NCI-H510A (cell line): ENCODE measurements at places on chromosomes 6 and 20.

GRCh38 chr20:39778431-39778830, 816.3 kb downstream of the DHX35 start:
- no peak for DNase-seq

DNA sequence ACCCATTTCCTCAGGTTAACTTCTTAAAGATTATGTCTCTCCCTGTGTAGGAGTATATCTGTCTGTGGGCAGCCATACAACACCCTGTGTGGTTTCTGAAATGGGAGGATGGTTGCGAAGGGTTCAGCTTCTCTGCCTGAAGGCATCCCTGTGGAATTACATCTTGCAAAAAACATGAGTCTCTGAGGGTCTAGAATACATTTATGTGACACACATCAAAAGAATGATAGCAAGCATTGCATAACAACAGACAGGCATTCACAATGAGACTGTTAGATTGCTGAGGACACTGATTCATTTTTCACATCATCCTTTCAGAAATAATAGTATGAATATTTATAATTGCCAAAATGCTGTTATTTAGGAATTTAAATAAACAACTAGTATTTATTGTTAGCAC, 670.9 kb downstream of the HTR1B start:
- DNase-seq = no peak

GRCh38 chr6:163643866-163644265, 229.3 kb downstream of the QKI start:
- DNase-seq = no peak

DNA sequence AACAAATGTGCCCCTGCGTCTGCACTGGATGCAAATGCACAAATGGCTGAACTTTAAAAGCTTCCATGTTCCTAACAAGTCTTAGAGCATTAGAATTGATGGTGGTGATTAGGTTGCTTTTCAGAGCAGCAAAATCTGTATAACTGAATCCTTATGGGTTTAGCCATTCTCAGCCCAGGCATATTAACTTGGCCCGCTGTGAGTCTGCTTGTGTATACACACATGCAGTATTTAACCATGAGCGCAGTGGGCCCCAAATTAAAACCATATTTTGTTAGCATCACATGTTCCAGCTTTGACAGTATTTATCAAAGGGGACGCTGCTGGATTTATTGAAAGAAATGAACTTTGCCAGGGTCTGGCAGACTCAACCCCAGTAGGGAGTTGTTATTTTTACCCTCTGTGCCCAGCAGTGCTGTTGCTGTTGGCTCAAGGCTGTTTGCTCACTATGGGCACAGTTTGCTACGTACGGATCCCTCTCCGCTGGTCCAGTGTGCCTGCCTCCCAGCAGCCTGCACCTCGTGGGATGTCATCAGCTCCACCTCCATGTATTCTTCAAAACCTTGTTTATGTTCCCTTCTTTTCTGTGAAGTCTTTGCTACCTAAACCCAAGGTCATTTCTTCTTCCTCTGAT, 144.7 kb downstream of the QRSL1 start:
- no peak for DNase-seq

DNA sequence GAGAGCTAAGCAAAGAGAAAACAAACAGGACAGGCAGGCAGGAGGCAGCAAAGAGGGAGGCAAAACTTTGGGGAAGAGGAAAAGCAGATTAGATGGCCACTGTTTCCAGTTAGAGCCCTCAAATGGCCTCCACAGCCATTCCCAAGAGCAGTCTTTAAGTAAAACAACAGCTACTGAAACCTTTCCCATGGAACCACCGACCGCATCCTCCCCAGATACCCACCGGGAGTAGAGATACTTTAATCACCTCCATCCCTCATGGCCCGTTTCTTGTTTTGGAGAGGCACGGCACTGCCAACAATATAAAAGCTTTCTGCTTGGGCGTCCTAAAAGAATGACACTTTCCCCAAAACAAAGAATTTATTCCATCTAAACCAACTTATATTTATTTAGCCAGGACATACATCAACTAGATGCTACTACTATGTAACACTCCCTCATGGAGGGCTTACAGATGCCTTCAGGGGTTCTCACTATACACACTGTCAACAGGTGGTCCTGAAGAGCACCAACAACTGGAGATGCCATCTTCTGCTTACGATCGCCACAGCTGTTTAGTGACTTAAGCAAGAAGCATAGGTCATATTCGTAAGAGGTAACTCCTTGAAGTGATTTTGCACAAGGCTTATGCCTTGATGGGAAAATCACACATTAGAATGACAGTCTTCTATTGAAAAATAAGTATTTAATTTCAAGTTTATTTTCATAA, 43.4 kb downstream of the CNKSR3 start:
- no peak for DNase-seq

DNA sequence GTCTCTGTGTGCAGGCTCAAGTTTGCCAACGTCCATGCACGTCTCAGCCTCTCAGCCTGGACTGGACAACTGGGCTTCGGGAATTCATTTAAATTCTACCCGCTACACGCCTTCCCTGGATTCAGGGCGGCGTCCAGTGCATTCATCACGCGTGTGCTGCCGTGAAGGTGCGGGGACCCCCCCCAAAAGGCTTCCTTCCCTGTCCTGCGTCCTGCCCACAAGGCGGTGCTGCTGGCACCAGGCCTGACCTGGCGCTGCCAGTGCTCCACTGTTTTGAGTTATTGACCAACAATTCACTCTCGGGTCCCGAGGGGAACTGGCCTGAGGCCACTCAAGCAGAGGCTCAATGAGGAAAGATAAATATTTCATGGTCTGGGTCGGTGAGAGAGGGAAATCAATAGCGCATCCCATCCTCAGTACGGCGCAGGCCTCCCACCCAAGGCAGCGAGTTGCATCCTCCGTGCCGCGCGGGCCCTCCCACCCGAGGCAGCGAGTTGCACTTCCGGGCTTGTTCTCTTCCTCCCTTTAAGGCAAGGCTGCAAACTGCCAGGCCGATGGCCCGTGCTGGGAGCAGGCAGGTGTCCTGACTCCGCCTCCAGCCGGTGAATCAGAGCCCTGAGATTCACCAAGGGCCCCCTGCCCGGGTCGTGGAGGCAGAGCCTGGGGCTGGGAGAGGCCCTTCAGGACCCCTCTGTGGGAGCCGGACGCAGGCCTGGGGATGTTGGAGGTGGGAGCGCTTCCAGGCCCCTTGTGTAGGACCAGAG, 22.8 kb upstream of the BHLHE23 start:
- DNase-seq = no peak

- DNase-seq = no peak
Measured at GRCh38 chr6:134683783-134684422, 266.0 kb downstream of the ALDH8A1 start.

- no peak for DNase-seq
Measured at GRCh38 chr6:37554480-37554819, 54.8 kb upstream of the CCDC167 start.

- no peak for DNase-seq
Measured at GRCh38 chr6:95687839-95688238, 110.5 kb downstream of the MANEA start.

GRCh38 chr6:149049230-149049629, 268.3 kb upstream of the TAB2 start:
- no peak for DNase-seq

DNA sequence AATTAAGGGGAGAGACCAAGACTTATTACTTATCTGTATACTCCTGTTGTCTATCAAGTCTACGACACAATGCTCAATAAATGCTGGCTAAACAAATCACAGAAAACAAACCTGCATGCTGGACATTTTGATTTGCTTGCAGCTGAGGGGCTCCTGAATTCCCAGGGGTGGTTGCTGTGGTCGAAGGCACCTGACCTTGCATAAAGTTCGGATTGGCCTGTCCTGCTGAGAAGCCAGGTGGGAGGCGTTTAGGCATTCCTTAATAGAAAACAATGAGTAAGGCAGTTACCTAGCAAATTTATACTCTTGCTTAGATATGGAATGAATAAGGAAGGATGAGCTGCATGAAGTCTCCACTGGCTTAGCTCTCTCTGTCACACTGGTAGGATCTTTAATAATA, 50.5 kb downstream of the TP53INP2 start:
- DNase-seq = no peak

DNA sequence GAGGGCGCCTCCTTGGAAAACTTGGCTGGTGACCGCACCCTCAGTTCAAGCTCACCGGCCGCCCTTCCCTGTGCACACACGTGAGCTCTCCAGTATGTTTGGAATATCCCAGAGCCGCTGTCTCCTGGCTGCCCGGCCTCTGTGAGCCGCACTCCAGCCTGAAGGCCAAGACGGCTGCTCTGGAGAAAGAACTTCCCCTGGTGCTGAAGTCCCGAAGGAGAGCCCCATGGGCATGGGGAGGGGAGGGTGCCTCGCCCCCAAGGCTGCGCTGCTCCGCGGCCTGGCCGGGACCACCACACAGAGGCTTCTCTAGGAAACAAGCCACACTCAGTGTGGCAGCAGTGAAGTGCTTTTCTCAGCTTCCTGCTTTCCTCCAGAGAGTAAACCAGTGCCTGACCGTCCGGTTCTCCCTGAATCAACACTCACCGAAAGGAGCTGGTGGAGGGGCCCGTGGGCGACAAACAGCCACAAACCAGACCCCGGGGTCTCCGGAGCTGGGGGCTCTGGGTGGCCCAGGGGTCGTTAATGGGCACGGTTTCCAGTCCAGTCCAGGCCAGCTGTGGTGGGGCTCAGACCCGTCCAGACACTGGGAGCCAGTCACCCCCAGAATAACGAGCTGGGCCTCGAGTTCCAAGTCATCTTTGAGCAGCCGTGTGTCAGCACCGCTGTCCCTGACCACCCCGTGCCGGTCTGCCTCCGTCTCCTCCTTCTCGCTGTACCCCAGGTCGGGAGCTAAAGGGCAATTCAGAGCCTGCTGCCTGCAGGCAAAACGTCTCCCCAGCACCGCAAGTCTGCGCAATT, 87.4 kb upstream of the BHLHE23 start:
- no peak for DNase-seq

DNA sequence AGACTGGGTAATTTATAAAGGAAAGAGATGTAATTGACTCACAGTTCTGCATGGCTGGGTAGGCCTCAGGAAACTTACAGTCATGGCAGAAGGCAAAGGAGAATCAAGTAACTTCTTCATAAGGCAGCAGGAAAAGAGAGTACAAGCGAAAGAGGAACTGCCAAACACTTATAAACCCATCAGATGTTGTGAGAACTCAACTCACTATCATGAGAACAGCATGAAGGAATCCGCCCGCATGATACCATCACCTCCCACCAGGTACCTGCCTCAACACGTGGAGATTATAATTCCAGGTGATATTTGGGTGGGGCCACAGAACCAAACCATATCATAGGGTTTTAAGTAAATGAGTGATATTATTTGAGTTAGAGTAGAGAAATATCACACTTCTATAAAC, 189.3 kb downstream of the TSHZ2 start:
- no peak for DNase-seq

- DNase-seq = no peak
Measured at GRCh38 chr6:109311471-109311870, 70.8 kb downstream of the CD164 start.

DNA sequence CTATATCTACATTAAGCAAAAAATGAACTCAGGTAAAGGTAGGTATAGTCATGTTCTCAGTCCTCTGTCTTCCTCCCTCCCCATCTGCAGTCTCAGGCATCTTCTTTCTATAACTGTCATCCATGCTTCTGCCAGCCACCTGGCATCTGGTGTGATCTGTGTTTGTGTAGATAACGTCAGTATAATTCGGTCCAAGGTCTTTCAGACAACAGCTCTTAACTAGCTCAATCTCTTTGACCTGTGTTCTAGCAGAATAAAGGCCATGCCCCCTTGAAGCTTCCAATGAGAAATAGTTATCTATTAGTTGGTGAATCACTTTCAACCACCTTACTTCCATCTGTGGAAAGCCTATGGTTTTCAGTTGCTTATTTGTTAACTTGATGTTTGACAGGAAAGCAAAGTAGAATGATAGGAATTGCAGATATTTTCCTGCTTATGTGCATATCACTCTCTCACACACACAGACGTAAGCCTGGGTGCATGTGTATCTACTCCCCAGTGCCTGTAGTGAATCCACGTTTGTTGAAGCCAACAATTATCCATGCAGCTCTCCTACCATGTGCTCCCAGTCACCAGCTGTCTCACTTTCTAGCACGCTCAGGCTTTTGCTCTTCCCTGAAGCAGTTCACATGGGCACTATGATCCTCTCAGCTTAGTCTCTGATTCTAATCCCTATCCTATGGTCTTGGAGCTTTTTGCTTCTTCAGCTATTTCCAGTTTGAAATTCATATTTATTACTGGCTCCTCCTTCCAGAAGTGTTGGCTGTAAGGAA, 433.7 kb upstream of the MANEA start:
- no peak for DNase-seq

DNA sequence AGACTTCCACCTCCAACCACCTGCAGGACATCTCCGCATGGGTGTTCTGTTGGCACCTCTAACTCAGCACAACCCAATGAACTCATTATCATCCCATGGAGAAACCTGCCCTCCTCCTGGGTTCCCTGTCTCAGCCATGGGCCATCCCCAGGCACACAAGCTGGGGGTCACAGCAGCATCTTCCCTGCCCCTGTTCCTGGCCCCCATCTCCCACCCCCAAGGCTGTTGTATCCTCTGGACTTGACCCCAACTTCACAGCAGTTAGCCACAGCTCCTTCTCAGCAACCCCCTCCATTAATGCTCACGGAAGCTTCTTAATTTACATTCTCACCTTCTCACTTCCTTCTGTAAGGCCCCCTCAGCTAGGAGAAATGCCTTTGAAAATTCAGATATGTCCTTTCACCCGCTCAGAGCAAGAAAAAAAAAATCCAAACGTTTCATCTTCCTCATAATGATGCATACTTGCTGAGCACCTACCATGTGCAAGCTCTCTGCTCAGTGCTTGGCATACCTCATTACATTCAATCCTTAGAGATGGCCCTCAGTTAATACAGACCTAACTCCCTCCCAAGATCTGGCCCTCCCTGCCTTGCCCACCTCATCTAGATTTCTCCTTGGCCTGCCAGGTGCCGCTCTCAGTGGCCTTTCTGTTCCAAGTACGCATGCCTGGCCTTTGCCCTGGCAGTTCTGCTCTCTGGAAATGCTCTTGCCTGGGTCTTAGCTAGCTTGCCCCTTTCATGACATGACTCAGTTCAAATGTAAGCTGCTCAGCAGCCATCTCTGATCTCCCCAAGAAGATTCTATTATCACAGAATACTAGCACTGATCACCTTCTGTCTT, 2.5 kb upstream of the NELFCD start:
- no peak for DNase-seq

DNA sequence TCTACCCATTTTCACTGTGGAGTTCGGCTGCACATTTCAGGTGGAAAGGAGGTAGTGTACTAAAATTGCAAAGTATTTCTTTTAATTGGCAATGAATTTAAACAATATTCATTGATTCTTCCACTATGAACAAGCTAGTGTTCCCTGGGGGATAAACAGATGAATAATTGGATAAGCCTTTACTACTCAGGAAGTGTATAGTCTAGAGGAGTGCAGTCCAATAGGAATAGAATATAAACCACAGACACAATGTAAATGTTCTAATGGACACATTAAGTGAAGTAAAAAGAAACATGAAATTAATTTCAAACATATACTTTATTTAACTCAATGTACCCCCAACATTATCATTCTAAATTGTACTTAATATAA, 28.7 kb downstream of the SGK1 start:
- DNase-seq = no peak
